ENCODE measurements at places on chromosomes 5 and 9.

GRCh38 chr5:39100301-39100850 lies 26.2 kb upstream of the RICTOR start:
- no peak for DNase-seq

- no peak for DNase-seq
These were observed 55.0 kb downstream of the ZNF618 start for GRCh38 chr9:113931140-113931539.

DNA sequence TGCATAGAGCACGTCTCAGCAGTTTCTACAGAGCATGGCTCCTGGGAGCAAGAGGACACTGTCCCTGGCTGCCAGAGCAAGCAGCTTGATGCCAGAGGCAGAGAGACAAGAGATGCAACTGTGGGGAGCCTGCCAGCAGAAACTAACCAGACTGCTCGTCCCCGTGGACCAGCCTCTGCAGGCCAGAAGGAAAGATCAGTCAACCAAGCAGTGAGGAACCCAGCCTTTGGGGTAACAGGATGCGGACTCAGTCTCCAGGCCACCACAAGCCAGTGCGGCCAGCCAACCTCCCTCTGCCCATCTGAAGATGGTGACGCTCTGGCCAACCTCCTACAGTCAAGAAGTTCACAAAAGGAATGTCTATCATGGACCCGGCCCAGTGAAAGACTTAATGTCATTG lies 3.7 kb downstream of the SURF4 start:
- no peak for DNase-seq

DNA sequence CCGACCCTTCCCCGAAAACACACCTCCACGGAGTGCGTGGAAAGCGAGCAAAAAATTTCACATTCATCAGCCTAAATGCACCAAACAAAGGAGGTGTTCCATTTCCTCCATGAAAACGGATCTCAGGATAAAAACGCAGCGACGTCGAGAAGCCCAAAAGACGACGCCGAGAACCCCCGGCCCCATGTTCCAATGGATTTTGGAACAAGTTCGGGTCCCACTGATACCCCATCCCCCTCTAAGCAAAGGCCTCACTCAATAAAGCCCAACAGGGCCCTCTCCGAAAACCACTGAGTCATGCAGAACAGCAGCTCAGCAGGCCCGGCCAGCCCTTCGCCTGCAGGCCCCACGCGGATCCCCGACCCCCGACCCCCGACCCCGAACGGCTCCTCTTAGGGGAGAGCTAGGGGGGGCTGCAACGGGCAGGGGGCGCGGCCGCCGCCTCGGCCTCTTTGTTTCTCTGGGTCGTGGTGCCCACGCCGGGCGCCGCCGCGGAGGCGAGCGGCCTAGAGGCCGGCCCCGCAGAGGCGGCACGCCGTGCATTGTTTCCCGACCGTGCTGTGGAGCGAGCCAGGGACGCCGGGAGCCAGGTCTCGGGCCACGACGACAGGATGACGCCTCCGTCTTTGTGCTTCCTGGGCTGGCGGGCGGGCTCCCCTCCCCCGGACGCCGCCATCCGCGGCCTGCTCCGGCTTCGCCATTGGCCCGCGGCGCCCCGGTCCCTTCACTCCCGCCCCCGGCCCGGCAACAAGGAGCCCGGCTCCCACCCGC lies 915 bp downstream of the ZFAND5 start:
- DNase-seq: peak; percentile 85

GRCh38 chr5:95915999-95916686 lies 45.5 kb downstream of the ELL2 start:
- no peak for DNase-seq

DNA sequence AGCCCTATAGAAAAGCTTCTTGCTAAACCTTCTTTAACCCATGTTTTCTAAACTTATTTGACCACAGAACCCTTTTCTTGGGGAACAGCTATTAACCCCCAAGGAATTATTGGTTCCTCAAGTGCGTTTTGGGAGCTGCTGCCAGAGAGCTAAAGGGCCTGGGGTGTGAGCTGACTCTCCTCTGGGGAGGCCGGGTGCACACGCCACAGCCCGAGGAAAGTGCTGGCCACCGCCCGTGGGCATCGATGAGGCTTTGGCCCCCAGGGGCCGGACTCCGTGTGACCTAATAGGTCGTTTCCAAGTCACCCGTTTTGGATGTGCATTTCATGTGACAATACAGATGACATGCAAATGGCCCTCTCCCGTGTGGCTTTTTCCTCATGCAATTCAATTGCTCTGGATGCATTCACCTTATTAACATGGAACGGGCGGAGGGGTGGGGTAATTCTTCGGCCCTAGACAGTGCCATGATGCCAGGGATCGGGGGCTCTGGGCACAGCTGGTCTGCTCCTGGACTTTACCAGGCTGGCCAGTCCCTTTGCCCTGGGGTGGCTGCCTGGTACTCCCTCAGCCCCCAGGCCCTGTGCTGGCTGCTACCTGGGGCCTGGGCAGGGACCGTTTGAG lies 19.5 kb downstream of the PLPP7 start:
- DNase-seq: no peak

- no peak for DNase-seq
These were observed 195.0 kb upstream of the TBC1D2 start for GRCh38 chr9:98450496-98450895.

DNA sequence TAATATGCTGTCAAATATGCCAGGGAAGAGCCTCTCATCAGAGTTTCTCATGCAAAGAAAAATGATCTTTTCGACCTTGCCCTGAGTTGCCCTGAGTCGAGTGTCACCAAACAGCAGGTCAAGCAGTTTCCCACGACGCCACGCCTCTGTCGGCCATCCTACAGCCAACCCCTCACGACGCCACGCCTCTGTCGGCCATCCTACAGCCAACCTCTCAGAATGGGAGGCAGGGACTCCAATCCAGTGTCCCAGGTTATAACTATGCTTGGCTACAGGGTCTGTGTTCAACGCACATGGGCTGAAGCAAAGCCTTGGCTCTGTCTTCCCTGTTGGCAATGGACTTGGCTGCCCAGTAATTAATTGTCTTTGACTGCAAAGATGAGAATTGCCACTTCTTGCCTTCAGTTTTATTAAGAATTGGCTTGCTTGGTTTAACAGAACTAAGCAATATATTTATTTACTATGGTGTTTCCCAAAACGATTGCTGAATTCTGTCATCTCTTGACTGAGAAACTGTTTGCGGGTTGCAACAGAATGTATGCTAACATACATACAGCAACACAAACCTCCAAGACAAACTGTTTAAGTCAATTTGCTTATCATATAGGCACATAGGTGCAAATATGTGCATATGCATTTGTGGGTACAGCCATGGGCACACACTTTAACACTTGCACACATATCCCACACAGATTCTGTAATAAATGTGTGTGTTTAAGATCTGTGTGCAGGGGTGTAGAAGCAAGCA lies 352.9 kb downstream of the GLIS3 start:
- no peak for DNase-seq

DNA sequence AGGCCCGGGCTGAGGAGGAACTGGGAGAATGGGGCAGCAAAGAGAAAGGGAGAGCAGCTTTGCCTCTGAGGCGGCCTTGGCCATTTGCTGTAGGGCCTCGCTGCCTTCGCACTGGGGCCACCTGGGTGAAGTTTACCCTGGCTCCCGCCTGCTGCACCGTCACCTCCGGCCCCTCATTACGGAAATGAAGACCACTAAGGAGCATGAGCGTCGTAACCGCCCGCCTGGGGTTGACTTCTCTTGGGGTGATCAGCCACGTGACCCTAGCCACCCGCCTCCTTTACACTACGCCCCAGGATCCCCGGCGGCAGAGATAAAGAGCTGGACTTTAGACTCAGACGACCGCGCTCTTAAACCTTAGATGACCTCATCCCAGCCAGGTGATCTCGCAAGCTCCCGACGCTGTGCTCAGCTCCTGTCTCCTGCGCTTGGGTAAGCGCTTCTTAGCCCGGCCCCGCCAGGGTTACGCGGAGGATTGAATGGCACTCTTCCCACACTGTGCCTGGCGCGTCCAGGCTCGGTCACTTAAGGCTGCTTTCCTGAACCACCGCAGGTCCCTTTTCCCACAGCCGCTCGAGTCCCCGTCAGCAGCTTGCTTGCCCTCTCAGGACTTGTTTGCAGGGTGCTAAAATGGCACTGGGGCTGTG lies 107.9 kb upstream of the LARP1 start:
- DNase-seq: peak; percentile 24

GRCh38 chr9:10443181-10443867 lies 169.5 kb downstream of the PTPRD start:
- no peak for DNase-seq

DNA sequence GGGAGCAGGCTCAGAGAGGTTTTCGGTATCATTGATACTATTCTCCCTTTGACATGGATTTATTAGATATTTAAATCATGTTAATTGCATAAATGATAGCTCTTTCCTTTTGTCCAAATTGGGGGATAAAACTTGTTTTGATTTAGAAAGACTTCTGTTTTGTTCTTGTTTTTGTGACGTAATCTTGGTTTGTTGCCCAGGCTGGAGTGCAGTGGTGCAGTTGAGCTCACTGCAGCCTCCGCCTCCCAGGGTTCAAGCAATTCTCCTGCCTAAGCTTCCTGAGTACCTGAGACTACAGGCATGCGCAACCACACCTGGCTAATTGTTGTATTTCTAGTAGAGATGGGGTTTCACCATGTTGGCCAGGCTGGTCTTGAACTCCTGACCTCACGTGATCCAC lies 7.1 kb downstream of the MAT2B start:
- DNase-seq: no peak

- no peak for DNase-seq
These were observed 14.4 kb upstream of the PHF19 start for GRCh38 chr9:120891245-120891883.

DNA sequence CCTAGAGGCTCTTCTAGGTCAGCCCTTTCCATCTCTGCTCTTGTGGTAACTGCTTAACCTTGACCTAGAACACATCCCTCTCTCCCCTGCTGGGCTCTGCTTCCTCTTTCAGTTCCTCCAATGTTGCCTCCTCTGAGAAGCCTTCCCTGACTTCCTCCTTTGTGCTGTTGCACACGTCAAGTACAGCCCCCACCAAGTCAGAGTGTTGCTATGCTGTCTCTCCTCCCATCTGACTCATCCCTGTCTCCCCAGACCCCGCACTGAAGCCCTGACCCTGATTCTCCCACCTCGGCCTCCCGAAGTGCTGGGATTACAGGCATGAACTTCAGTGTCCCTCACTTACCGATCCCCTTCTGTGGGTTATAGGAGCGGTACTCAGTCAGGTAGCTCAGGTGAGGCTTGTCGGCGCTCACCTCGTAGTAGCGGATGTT lies 10.4 kb upstream of the TRIM14 start:
- DNase-seq: no peak

GRCh38 chr5:16178745-16179372 lies 732 bp downstream of the MARCHF11 start:
- peak; percentile 14 for DNase-seq

- DNase-seq: no peak
These were observed 4.8 kb downstream of the ADAMTSL1 start for GRCh38 chr9:18478501-18479361.

DNA sequence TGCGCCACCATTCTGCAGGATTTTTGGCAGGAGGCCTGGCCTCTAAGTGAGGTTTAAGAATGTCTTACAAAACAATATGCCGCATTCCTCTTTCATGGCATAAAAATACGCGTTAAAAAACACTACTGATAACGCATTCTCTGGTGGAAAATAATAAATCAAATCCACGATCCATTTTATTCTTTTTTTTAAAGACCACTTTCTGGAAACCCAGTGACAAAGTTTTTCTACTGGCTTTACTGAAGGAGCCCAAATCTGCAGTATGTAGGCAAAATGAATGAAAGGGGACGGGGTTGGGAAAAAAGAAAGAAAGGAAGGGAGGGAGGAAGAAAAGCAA lies 2.0 kb downstream of the SV2C start:
- DNase-seq: no peak

- DNase-seq: peak; percentile 52
These were observed 24.0 kb downstream of the DCTN4 start for GRCh38 chr5:150734579-150735384.

DNA sequence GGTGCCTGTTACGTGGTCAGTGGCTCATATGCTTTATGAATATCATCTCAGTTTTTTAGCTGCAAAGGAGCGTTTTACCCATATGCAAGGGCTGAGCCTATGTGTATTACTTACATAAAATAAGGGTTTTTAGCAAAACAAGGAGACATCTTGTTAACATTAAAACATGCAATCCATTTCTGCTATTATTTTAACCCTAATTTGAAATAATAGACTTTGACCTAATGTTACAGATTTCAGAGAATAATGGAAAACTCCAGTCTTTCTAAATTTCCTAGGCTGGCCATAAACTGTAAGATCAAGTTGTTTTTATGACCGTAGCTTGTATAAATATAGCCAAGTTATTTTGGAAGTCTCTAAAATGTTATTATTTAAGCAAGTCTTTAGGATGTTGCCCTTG lies 121.1 kb upstream of the SEMA6A start:
- no peak for DNase-seq

DNA sequence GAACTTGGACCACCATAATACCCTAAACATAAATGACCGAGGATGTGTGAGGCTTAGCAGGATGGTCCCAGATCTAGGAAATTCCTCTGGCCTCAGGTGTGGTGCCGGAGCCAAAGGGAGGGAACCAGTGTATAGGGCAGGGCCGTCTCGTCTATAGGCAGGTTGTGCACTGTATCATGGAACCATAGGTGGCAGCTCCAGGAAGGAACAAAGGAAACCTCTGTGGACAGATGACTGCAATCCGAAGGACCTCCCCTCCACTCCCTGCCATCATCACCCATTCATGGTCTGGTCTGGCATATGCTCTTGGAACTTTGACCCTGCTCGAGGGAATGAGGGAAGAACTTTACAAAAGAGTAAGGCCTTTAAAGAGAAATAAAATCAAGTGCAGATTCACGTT lies 2.9 kb upstream of the MACIR start:
- DNase-seq: no peak

DNA sequence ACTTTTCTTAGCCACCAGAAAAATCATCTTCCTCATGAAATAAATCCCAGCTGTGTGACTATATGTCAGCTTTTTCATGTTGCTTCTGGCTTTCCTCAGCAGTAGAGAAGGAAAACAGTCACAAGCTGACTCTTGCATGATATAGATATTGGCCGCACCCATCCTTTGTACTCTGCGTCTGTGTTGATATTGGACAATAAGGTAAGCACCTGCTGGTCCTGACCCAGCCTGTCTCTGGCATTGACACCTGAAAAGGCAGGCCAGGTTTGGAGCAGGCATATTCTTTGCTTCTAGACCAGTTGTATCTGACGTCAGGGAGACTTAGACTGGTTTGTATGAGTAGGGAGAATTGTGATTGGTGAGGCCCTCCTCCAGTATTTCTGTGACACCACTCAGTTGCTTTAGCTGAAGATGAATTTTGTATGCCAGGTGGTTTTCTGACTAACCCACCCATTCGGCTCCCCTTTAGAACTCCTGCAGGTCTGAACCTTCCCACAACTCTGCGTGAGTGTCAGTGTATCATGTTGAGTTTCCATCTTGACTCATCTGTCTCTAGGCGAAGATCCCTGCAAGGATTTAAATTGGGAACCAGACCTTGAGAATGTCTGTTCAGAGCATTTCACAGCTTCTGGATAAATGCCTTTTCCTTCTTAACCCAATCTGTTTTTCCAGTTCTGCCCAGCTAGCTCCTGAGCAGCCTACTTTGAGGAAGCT lies 151.2 kb upstream of the RUSC2 start:
- DNase-seq: no peak
